ENCODE measurements at places on chromosomes 5 and 9.

GRCh38 chr9:69213647-69214046, 39.6 kb downstream of the TJP2 start:
- DNase-seq = no peak

DNA sequence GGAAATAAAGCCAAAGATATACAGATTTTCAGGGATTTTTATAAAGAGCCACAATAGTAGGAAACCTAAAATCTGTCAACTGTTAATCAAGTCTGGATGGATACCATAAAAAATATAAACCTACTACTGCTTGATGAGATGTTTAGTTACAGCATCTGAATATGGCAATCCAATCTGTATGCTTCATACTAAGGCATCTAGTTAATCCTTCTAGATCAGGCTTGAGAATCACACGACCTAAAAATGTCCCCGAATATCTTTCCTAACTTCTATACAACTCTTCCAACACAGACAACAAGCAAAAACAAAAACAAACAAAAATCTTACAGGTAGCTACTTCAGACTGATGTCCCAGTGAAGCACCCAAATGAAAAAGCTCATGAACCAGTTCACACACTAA, 29.8 kb downstream of the SSBP2 start:
- no peak for DNase-seq

DNA sequence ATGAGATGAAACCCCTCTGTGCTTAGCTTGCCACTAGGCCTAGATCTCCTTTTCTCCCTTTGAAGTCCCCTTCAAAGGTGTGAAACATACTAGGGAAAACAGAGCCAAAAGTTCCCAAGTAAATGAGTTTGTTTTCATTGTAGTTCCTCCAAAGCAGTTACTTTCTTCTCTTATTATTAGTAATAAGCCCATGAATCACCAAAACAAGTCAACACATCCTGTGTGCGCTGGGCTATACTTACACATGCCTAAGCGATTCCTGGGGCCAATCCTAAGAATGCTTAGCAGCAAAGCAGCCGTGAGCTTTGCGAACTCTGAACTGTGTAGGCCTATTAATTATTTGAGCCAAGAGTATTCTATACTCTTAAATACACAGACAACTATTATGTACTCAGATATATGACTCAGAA, 7.6 kb downstream of the ENC1 start:
- no peak for DNase-seq

GRCh38 chr5:138054206-138054605, 21.3 kb upstream of the FAM13B start:
- no peak for DNase-seq

DNA sequence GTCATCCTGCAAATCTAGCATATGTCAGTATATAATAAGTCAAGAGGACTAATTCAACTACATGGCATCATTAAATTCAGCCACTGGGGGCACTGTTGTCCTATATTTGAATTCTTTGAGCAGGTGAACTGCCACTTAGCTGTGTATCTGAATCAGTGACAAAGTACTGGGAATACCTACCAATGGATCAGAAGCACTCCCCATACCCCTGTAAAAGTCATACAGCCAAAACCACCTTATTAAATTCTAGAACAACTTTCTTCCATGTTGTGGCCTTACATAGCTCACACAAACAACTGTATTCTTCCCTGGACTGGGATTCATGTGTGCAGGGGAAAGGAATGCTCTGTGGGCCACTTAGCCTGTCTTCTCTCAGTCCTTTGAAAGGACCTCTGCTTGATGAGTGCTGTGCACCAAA, 57.4 kb upstream of the PLPP6 start:
- peak; percentile 46 for DNase-seq

DNA sequence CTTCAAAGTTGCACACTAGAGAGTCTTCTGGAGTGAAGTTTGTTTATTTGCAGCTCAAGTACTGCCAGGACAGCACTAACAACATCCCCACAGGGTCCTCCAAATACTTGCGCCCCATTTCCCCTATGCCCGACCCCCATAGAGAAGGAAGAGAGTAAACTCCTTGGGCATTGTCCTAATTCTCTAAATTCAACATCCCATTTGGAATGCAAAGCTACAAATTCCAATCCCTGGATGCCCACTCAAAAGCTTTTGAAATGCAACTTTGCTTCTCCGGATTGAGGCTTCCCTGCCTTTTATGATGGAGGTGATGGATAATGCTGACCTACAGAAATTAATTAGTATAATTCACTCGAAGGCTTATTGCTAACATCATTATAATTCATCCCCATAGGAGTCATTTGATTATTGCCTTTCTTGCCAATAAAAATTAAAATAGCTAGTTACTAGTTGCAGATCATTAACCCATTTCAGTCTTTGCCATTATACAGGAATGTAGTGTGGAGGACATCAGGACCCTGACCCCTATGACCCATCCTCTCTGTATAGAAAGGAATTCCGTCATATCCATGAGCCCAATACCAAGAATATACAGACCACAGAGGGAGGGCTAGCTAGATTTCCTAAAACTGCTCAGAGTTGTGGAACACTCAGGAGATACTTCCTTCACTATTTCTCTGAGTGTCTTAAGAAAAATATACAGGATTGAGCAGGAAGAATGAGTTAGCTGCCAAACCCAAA, 277.6 kb downstream of the ZNF608 start:
- DNase-seq = no peak

DNA sequence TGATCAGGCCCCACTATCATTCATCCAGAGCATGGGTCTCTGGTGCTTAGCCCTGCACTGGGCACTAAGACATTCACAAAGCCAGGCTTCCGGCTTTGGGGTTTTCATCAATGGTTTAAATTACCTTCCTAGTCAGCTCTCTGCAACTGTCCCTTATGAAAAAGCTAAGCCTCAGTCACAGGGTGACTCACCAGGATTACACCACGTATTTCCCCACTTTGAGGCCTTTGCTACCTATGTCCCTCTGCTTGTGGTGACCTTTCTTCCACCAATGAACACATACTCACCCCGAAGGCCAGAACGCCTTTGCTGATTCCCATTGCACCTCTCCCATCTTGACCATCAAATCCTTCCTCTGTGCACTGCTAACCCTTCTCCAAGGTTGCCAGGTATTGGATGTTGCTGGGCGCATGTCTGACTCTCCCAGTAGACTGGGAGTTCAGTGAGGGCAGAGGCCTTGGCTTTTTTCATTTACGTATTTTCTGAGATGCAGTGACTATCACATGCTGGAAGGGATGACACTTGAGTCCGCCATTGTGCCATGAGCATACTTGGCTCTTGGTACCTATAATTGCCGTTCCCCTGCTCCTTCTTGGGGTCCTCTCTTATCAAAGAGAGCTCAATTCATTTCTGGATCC, 58.7 kb upstream of the TNFSF8 start:
- peak; percentile 73 for DNase-seq

DNA sequence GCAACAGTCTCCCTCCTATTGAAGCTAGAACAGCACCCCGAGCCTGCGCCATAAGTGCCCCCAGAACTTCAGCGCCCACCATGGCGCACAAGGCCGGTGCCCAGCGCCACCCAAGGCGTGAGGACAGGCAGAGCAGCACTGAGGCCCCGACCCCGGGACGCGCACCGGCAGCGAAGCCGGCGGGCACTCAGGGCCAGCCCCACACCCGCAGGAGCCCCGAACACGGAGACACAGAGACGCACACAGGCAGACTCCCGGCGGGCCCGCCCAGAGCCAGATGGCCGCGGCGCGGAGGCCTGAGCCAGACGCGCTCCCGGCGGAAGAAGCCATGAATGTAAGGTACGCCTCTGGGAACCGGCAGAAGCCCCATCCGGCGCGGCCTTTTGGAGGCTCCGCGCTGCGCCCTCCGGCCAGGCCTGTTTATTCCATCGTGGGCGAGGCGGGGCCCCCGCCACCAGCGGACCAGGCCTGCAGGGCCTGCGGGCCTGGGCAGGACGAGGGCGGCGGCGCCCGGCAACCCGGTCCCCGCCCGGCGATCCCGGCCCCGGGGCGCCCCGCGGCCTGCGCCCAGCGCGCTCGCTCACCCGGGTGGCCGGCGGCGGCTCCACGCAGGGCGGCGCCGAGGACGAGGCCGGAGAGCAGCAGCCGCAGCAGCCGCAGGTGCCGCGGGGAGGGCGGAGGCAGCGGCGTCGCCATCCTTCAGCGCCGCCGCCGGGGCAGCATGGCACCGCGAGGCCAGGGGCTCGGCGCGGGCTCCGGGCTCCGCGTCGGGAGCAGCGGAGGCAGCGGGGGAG, 486 bp downstream of the NPDC1 start:
- no peak for DNase-seq

DNA sequence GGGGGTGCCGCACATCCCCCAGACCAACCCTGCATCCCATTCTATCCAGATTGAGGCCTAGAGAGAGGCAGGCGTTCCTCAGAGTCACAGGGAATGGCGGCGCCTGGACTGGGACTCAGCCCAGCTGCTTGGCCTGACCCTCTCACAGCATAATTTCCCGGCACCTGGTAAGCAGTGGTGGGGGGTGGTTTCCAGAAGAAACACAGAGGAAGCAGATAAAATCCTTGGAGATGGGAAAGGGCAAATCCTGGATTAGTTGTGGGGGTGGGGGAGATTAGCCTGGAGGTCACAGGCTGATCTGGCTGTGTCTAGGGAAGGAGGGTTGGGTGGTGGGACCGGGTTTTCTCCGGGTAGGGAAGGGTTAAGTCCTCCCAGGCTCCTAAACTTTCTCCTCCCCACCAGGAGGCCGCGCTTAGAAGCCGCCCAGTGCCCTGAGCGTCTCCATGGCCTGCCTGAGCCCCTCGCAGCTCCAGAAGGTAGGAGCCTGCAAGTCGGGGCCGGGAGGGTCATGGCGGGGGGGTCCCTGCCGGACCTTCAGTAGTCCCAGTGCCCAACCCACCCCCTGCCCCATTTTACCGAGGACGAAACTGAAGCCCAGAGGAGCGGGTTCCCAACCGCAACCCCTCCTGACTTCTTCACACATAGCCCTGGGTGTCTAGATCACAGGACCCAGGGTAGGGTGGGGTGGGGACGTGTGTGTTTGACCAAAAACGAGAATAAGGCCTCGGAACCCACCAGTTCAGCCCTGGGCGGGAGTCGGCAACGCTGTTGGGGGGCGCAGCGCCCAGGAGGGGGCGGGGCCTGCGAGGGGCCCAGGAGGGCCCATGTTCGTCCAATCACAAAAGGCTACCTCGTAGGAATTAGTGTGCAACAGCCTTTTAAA, 1.3 kb downstream of the PHYHD1 start:
- DNase-seq = no peak

DNA sequence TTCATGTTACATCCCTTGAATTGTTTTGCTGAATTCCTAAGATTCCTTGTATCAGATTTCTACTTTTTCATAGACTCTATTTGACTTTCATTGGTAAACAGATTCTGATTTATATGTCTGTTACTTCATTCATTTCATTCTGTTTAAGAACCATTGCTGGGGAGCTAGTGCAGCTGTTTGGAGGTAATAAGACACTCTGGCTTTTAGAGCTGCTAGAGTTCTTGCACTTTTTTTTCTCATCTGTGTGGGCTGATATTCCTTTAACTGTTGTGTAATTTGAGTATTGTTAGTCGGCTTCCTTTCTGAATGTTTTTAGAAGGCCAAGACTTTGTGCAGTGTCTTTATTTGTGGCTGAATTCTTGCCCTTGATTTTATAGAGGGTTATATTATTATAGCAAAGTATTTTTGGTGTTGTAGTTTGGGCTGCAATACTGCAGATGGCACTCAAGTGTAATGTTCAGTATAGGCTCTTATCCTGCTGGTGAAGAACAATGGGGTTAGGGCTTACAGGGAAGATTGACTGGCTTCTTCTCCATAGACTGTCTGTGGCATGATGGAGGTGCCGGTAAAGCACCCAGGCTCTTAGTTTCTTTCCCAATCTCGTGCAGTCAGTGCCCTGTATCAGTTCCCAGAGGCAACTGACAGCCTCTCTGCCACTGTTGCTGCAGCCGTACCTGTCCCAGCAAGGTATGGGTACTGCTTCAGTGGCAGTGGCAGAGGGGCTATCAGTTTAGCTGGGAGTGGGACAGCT, 162.2 kb downstream of the OXCT1 start:
- no peak for DNase-seq

- DNase-seq = peak; percentile 65
These were observed 1.7 kb upstream of the NTMT1 start for GRCh38 chr9:129624168-129624759.

- no peak for DNase-seq
These were observed 177.5 kb downstream of the GDNF start for GRCh38 chr5:37662362-37662761.

DNA sequence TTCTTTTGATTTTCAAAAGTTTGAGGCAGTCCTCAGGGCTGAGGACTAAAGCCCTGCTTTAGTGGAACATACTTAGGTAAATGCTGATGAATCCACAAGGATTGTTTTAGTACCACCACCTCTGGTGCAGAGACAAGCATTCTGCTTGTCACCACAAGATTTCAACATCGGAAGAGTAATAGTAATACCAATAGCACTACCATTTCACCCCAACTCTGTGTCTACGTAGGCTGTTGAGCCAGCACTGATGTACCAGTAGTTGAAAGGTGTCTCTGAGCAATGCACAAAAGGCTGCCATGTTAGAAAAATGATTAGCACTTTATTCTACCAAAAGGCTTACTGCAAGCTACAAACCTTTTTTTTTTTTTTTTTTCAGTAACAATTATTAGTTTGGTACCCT, 213.2 kb upstream of the SLC24A2 start:
- no peak for DNase-seq

DNA sequence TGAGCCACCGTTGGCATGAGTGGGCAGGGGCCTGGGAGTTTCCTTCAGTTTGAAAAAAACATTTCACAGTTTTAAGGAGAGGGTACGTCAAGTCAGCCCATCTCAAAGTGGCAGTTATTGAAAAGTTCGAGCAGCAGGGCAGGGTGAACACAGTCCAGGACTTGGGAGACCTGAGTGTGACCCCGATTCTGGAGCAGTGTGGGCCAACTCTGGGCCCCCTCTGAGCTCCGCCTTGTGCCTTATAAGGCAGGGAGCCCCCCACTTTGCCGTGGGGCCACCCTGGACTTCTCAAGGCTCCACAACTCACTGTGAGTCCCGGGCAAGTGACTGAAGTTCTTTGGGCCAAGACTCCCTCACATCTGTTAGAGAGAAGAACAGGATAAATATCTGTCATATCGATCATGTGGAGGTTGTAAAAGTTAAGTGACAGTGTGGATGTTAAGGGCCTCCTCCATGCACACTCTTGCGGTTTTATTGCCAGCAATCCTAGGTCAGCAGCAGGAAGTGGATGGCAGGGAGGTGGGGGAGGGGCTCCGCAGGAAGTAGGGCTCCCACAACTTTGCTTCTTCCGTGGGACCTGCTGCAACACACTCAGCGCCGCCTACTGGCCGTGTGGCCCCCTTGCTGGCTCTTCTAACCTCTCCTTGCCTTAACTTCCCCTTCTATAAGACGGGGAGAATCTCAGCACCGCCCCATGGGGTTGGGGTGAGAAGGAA, 38.4 kb downstream of the HRH2 start:
- DNase-seq = peak; percentile 75

Data from T-helper 2 cell treated with Interferon-gamma antibody and Interleukin-4, amounts not matched to agents 5 μg/mL and 100 μg/mL, for 36 hours (primary cell).